ENCODE measurements at places on chromosomes 1 and 21.

DNA sequence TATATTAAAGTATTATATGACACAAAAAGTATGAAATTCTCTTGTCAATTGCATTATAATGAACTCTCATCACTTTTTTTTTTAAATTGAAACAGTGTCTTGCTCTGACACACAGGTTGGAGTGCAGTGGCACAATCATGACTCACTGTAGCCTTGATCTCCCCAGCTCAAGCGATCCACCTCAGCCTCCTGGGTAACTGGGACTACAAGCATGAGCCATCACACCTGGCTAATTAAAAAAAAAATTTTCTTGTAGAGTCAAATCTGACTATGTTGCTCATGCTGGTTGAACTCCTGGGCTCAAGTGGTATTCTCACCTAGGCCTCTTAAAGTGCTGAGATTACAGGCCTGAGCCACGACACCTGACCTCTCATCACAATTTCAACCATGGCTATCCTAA is 259.3 kb downstream of the S1PR1 start:
- DNase-seq, result no peak

DNA sequence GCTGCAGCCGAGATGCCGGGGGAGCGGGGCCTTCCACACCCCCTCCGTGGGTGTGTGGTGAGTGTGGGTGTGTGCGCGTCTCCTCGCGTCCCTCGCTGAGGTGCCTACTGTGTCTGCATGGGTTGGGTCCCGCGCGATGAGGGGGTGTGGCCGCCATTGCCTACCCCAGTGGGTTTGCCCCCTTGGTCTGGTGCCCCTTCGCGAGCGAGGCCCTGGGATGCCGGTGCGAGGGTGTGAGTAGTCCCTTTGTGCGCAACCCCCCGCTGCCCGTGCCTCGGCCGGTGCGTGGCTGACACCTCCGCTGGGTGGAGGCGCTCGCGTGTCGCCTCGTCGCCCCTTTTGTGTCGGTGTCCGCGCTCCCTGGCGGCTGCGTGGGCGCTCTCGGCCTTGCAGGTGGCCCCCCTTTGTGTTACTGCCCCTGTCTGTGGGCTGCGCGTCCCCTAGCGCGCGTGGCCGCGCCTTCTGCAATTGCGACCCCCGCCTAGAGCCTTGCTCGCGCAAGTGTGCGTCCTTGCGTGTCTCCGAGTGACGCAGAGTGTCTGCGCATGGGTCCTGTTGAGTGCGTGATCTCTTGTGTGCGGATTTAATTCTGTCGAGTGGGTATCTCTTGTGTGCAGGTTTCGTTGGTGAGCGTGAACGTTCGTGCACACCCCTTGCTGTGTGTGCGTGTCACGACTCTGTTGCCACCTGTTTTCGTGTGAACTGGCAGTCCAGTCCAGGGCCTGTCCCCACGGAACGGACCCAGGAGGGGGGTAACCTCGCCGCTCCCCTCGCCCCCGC is 553 bp downstream of the TTC3 start:
- DNase-seq, result no peak

DNA sequence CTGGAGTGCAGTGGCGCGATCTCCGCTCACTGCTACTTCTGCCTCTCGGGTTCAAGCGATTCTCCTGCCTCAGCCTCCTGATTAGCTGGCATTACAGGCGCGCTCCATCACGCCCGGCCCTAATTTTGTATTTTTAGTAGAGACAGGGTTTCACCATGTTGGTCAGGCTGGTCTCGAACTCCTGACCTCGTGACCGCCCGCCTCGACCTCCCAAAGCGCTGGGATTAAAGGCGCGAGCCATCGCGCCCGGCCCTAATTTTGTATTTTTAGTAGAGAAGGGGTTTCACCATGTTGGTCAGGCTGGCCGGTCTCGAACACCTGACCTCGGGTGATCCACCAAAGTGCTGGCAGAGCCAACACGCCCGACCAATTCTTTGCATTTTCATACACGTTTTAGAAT is 48.0 kb upstream of the LCE5A start:
- no peak for DNase-seq

GRCh38 chr1:166237675-166238074 is 70.9 kb upstream of the FAM78B start:
- no peak for DNase-seq

GRCh38 chr1:34846265-34846664 is 13.3 kb downstream of the SMIM12 start:
- no peak for DNase-seq

DNA sequence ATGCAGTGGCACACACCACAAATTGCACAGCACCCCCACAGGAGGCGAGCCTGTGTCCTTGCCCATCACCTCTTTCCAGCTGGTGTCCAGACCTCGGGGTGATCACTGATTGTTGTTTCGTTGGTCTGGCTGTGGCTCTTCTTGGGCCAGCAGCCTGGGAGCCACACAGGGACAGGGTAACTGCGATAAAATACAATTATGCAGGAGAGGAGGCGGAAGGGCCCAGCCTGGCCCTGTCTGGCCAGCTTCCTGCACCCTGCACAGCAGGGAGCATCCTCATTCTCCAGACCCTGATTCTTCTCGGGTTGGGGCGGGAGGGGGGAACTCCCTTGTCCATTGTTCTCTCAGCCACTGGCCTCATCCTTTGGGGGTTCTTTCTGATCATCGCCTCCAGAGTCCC is 83.6 kb downstream of the ADARB1 start:
- DNase-seq, result no peak

- no peak for DNase-seq
Measured at GRCh38 chr1:62111084-62111483, 83.6 kb upstream of the L1TD1 start.

- no peak for DNase-seq
Measured at GRCh38 chr1:226202246-226202645, 15.7 kb upstream of the ACBD3 start.

DNA sequence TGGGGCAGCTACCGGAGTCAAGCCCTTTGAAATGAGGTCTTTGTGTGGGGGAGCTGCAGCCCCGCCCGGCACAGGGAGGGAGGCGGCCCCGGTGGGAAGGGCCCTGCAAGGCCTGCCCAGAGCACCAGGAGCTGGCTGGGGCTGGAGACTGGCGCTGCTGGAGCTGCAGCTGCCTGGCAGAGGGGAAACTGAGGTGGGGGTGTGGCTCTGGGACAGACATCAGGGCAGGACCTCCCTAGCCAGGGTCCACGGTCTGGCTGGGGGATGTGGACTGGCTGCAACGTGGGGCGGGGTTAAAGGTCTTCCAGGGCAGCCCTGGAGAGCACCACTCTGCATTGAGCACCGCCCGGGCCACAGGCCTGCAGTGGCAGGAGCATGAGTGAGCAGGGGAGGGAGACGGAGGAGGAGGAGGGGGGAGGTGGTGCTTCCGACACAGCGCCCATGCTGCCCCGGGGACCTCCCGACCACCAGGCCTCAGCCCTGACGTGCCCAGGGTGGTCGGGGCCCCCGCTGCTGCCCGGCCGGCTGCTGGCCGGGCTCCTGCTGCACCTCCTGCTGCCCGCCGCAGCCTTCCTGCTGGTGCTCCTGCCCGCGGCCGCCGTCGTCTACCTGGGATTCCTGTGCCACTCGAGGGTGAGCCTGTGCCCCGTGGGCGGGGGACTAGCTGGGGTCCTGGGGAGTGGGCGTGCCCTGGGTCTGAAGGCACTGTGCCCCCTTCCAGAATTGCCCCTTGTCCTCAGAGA is 4.8 kb upstream of the ANKRD65 start:
- no peak for DNase-seq
